ENCODE measurements at places on chromosomes 7 and 10.

DNA sequence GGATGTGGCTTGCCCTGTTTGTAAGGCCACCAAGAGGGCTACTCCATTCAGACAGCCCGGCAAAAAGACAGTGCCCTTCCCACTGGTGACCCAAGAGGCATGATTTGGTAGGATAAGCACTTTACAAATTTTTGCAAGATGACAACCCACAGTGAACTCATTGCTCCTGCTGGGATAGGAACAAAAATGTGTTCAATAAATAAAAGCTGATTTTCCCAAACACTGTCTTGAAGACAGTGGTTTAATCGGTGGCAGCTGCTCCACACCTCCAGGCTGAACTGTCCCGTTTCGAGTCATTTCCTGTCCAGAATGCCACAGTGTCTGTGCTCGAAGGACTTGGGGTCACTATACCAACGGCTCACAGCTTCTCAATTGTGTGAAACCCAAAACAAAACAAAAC, 45.1 kb upstream of the NPTX2 start:
- no peak for DNase-seq

DNA sequence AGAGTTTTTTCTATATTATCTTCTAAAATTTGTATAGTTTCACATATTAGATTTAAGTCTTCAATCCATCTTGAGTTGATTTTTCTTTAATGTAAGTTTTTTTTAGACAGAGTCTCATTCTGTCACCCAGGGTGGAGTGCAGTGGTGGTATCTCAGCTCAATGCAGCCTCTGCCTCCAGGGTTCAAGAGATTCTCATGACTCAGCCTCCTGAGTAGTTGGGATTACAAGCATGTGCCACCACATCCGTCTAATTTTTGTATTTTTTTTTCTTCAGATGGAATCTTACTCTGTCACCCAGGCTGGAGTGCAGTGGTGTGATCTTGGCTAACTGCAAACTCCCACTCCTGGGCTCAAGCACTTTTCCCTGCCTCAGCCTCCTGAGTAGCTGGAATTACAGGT, 143.4 kb upstream of the ZNF92 start:
- DNase-seq = no peak

DNA sequence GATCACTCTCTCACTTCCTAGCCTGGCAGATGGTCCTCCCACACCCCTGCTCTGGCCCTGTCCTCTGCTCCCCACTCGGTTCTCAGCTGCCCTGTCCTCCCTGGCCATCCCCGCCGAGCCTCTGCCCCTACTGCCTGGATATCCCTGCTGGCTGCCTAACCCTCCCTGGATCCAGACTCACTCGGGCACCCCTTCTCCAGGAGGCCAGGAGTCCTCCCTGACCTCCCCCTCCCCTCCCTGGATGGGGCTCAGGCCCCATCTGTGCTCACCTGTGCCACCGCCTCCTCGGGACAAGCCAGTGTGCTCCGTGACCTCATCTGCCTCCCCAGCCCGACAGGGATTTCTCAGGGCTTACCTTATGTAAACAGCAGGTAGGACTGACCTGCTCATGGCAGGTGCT, 406.1 kb downstream of the TCERG1L start:
- no peak for DNase-seq

- no peak for DNase-seq
Measured at GRCh38 chr7:45190406-45191165, 33.0 kb downstream of the RAMP3 start.

DNA sequence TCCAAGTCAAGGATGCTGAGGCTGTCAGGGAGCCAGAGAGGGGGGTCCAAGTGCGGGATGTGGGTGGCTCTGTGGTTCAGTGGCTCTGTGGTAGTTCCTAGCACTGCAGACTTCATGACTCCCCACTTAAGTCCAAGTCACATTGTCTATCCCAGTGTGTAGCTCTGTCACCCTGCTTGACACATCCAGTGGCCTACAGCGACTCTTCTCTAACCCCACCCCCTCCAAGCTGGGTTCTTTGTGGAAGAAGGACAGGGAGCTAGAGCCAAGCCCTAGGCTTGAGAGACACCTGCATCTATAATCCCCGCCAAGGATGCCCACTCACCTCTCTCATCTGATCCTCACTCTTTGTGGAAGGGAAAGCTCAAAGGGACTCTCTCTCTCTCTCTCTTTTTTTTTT, 57.6 kb downstream of the ADCYAP1R1 start:
- no peak for DNase-seq

DNA sequence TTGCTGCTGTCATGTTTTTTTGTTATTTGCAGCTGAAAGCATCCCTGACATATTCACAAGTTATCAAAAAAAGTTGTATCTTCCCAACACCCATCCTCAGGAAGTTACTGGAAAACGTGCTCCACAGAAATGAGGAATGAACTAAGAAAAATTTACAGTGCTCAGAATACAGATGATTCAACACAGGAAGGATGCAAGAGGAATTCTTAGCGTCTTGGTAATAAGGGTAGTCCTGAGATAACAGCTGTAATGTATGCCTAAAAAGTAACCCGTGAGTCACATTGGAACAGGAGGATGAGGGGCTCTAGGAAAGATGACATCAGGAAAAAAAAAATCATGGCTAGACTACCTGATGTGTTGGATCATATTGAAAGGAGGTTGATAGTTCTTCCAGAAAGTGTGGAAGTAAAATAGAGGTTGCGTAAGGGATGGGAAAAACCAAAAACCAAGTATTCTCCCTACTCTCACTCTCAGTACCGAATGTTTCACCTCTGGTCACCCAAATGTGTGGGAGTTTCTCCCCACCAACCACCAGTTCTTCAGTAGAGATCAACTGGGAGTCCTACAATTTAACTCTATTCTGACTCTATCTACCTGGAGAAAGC, 3.9 kb downstream of the ADAM12 start:
- no peak for DNase-seq

GRCh38 chr7:27198871-27199801, 755 bp downstream of the HOXA13 start:
- no peak for DNase-seq

GRCh38 chr10:73837072-73837471, 25.7 kb upstream of the NDST2 start:
- DNase-seq = no peak

DNA sequence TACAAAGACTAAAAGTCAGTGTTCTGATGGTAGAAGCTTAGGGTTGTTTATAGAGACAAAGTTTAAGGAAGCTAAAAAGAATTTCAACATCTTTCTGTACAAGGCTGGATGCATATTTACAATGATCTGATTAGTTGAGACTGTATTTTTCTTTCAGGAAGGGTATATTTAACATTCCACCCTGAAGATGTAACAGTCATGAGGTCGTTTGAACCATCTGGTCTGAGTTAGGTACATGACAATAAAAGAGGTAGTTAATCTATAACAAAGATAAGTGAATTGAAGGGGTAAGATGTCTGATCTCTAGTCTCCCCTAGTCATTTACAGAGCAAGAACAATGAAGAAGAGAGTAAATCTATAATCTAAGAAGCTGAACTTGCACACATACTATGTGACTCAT, 821.2 kb downstream of the CNTNAP2 start:
- no peak for DNase-seq

- DNase-seq = no peak
Measured at GRCh38 chr10:131300508-131300907, 11.0 kb downstream of the TCERG1L start.

- DNase-seq = no peak
Measured at GRCh38 chr7:94251-94801, 98.0 kb upstream of the FAM20C start.

GRCh38 chr7:34928052-34928451, 109.2 kb downstream of the DPY19L1 start:
- DNase-seq = peak; percentile 67

DNA sequence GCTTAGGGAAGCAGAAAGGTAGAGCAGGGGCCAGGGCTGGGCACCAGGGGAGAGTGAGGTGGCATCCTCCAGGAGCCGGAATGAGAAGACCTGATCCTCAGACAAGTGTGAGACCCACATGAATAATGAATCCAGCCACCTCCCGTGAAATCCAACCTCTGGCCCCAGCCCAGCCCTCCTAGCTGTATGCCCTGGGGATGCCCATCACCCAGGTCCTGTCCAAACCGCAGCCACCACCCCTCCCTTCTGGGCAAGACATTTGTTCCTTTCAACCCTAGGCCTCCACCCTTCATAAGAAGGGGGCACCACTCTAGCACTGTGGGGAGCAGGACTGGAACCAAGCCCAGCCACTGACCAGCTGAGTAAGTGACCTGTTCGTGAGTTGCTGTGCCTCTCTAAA, 9.7 kb downstream of the PDZD7 start:
- DNase-seq = no peak

DNA sequence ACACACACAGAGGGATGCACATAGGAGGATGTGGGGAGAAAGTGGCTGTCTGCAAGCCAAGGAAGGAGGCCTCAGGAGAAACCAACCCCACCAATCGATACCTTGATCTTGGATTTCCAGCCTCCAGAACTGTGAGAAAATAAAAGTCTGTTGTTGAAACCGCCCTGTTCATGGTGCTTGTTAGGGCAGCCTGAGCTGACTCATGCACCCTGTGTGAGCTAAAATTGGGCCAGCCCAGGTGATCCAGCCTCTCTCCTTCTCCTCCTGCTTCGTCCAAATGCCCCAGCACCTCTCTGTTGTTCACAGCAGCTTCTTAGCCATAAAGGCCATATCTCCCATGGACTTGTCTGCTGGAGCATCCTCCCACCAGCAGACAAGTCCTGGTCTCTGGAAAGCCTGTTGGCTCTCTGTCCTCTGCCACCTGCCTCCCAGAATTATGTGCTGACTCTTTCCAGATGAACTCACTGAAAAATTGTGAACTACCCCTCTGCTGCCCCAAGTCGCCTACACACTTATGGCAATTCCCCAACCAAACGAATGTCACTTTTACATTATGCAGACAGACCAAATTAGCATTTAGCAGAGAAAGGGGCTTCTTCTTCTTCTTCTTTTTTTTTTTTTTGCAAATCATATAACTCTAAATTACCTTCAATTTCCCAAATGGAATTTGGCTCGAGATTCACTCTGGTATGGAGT, 30.2 kb upstream of the CARD11 start:
- DNase-seq = no peak

Data from Ammon's horn (tissue), 1 donor.